ENCODE measurements at places on chromosomes 11 and 22.

DNA sequence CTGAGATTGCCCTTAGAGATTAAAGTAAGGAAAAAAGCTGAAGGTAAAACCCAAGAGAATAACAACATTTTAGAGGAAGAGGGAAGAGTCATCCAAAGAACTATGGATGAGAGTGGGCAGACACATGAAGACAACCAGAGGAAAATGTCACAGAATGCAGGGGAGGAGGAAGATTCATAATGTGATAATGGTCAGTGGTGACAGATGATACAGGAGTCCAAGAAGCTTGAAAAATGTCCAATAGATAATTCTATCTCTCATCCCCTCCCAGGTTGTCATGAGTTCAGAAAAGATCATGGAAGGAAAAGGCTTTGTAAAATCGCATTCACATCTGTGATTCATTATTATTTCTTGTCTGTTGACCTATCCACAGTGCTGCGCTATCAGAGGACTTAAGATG, 282.3 kb upstream of the CCDC90B start:
- DNase-seq: no peak

DNA sequence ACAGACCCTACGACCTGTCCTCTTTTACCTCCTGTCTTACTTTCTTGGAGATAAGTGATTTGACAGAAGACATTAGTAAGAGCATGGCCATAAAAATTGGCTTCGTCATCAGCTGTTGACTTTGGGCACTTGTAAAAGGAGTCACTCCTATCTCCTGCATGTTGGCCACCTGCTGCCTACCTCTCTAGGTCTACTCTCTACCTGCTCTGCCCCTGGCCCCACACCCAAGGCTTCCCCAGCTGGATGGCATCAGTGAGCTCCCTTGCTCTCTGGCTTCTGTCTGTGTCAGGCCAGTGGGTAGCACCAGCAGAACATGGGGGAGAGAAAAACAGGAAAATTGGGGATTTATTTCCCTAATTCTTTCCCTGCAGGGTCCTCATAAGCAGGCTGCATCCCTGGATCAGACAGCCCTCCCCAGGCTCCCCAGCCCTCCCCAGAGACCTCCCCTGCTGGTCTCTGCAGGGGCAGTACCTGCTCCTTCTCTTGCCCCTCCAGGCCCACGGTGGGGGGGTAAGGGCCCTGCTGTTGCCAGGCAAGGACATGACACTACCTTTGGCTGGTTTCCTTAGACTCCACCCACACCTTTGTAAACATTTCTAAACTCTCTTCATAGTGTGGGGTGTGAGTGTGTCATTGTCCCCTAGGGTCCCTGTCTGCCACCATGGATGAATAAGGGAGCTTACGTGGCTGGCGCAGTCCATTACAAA, 157.0 kb upstream of the NECTIN1 start:
- no peak for DNase-seq

DNA sequence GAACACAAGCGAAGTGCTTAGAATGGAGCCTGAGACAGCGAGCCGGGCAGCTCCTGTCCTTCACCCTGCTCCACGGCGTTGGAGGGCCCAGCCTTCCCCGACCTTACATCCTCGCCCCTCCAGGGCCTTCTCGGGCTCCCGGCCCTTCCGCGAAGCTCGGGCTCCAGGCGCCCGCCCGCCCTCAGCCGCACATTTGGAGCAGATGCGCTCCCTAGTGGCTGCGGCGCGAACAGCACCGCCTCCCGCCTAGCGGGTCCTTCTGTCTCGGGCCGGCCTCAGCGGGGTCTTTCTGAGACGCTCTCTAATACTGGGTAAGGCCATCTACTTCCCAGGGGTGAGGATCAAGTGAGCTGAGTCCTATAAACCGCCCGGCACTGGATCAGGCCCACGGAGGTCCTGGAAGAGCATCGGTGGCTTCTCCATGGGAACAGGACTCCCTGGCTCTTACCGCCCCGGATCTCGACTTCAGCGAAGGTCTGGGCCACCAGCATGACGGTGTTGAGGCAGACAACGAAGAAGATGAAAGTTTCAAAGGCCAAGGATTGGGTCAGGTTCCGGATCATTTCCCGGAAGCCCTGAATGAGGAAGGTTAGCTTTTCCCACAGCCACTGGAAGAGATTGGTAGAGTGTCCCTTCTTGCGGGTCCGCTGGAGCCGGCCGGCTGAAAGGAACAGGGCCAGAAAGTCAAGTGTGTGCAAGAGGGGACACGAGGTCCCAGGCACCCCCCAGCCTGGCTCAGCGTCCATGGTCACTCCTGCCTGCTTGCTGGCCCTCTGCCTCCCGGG, 3.7 kb downstream of the CATSPER1 start:
- DNase-seq: peak; percentile 84

DNA sequence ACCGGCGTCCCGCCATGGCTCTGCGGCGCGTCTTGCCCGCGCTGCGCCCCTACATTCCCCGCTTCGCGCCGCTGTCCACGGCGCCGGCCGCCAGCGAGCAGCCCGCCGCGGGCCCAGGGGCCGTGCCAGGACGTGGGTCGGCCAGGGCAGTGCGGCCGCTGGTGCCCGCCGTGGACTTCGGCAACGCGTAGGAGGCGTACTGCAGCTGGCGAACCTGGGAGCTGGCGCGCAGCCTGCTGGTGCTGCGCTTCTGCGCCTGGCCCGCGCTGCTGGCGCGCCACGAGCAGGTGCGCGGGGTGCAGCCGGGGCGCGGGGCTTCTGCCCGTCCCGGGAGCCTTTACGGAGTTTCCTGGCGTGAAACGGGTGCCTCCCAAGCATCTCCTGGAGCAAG, 20.1 kb downstream of the DGCR6L start:
- no peak for DNase-seq

GRCh38 chr11:18987454-18988231, 48.4 kb upstream of the MRGPRX1 start:
- no peak for DNase-seq
